CD8-positive, alpha-beta T cell (primary cell): ENCODE measurements at places on chromosomes 11 and 22.

- no peak for DNase-seq
These were observed 1286.5 kb upstream of the TENM4 start for GRCh38 chr11:80727315-80727714.

GRCh38 chr11:74256378-74257133 lies 54.9 kb downstream of the P4HA3 start:
- no peak for DNase-seq

GRCh38 chr11:66641834-66642233 lies 3.3 kb downstream of the RBM4 start:
- no peak for DNase-seq

DNA sequence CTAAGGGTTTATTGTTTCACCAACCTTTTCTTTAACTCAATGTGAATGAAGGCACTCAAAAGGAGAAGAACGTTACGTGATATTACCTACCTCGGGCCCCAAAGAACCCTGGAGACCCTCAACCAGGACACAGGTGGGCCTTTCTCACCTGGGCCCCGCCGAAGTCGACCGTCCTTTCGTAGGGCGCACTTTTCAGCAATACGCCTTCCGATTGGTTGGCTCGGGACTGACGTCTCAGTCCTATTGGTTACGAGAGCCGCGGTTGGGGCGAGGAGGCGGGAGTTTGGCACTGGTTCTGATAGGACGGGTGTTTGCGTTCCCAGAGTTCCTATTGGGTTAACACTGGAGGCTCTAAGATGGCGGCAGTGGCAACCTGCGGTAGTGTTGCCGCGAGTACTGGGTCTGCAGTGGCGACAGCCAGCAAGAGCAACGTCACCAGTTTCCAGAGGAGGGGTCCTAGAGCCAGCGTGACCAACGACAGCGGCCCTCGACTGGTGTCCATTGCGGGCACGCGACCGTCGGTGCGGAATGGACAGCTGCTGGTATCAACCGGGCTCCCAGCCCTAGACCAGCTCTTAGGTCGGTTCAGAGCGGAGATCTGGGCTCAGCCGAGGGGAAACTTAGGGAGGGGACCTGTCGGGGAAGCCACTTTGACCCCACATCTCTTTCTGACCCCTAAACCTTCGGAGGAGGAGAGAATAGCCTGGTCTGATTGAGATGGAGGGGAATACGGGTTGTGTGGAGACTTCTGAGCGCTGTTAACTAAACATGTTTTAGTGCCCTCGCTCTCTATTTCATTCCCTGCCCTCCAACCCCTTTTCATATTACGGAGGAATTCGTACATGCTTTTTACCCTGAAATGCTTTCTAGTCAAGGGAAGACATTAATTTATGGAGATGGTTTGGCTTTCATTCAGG lies at the start of the genes ELP4 and IMMP1L:
ELP4 (plus strand) TSS at position 339 of the 917 bp plus-strand sequence; CDS start at position 357, 18 bp downstream.
IMMP1L (minus strand) TSS at position 194 of the 917 bp plus-strand sequence. CDS start 46,346 bp downstream, outside the sequence.
- DNase-seq = peak; percentile 96

DNA sequence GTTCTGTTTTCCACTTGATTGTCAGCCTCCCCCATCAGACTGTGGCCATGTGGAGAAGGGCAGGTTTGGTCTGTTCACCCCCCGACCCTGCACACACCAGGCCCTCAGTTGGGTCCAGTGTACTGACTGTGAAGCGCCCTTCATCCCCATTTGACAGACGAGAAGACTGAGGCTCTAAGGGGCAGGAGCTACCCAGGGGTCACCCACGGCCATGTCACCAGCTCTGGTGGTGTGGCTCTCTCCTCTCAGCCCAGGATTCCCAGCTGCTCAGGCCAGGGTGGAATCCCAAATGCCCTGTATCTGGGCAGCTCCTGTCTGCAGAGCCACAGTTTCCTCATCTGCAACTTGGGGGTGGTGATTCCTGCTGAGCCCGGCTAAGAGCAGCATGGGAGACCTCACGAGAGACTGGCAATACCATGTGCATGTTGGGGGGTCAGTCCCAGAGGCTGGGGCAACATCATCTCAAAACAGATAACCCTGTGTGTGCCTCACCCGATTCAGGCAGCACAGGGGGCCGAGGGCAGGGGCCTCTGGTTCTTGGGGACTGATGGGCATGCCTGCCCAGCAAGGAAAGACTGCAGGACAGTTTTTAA lies 46.6 kb downstream of the MN1 start:
- DNase-seq = no peak

- no peak for DNase-seq
These were observed 771.7 kb downstream of the TBC1D22A start for GRCh38 chr22:47533961-47534803.

- DNase-seq = no peak
These were observed 83.3 kb downstream of the MICAL2 start for GRCh38 chr11:12193515-12194336.

- DNase-seq = no peak
These were observed 28.4 kb upstream of the TTC12 start for GRCh38 chr11:113286009-113286408.
